Stimulated activated CD4-positive, alpha-beta T cell treated with anti-CD3 and anti-CD28 coated beads, Interleukin-2, amount 100 ng/mL, for 4 hours (primary cell): ENCODE measurements at places on chromosomes 1 and 21.

DNA sequence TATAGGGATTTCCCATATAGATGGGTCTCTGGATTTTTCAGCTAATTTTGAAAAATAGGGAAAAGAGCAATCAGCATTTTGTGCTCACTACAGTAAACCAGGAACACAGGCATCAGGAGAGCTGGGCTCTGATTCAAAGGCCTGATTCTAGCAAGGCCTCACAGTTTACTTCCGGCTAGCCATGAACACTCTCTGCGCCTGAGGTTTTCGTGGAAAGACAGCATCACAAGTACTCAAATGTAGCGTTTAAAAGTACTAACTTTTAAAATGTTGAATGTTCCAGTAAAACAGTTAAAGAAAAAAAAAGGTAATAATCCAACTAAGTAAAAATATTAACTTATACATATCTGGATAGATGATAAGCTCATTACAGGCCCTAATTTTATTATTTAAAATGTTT lies 120.6 kb downstream of the SLC45A1 start:
- no peak for DNase-seq

GRCh38 chr21:24938573-24938972 lies 668.7 kb downstream of the MRPL39 start:
- DNase-seq = no peak

GRCh38 chr1:47207803-47208373 lies 18.1 kb upstream of the PDZK1IP1 start:
- no peak for DNase-seq

DNA sequence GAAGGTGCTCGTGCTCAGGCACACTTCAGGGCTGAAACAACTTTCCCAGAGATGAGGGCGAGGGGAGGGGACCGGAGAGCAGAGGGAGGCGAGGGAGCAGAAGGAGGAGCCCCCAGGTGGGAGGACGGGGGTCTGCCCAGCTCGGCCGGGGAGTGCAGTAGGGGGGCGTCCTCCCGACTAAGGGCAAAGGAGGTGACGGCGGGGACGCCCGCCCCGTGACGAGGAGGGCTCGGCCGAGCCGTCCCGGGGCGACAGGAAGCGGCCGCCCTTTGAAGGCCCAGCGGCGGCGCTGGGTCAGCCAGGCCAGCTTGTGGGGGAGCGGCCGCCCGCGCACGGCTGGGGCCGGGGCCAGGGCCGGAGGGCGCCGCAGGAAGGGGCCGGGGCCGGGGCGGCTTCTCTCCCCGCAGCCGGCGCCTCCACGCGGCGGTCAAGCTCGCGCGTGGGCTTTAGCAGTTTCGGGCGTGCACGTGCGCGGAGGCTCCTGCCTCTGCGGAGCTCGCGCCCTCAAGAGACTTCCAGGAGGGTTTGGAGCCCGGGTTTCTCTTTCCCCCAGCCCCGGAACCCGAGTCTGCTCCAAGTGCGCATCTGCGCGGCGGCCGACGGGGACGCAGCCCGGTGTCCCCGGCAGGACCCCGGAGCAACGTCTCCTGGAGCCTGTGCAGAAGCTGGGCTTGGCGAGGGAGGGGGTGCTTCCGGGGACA lies 100.8 kb upstream of the SLC45A1 start:
- DNase-seq = peak; percentile 7
